Activated CD4-positive, alpha-beta T cell treated with anti-CD3 and anti-CD28 coated beads, Interleukin-2, amount 10 ng/mL, durations not matched to agents 24 days and 14 days (primary cell): ENCODE measurements at places on chromosomes 3 and 15. TPM values are rescaled to one million over a fixed set of nuclear protein-coding genes. Genes with fewer than 3 reads are reported as not detected.

DNA sequence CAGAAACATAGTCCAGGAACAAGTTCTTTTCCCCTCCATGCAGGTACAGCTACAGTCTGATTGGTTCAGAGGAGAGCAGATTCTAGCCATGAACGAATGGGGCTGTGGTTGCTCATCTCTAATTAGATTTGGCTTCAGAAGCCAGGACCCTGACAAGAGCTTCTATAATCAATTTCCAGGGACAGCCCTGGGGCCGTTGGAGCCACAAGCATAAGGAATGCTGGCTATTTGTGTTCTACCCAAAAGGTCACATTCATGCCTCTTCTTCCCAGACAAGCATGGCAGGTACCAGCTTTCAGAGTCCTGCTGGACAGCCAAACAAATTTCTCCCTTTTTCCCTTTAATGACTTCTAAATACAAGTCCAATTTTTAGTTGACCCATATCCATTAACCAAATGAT is 215.5 kb upstream of the LRTM1 start:
- DNase-seq, result no peak
- no peaks in the 10 kb centered on the region for H3K4me1 ChIP-seq
- H3K36me3 ChIP-seq, result no peaks in the 10 kb centered on the region
- H3K27ac ChIP-seq, result no peak overlapping the region
- H3K27me3 ChIP-seq, result no peaks in the 10 kb centered on the region

The AHSG gene
- not detected in 2 replicates for total RNA-seq

DNA sequence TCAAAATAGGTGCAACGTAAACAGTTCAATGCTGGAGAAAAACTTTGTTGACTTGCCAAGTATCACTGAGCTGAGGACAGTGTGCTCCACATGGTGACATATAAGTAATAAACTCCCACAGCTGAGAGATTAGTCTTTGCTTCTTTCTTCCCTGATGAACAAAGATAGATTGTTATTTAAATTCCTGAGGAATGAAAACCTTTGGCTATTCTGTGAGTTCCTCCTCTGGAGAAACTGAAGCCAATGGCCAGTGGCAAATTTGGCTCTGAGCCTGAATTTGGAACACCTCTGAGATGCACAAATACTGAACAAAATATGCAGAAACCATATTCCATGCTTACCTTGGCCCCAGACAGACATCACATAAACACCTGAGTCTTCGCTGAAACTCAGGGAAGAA is 63.3 kb downstream of the RPL22L1 start:
- DNase-seq, result no peak
- H3K4me1 ChIP-seq, result peaks cover under 1% of the 10 kb centered on the region
- H3K27me3 ChIP-seq, result peaks cover 18% of the 10 kb centered on the region
- H3K36me3 ChIP-seq, result no peaks in the 10 kb centered on the region
- no peak overlapping the region for H3K27ac ChIP-seq

The LYZL4 gene
- total RNA-seq, result not detected in 2 replicates

The CCR5 gene
- 1.7 and 2.3 TPM in 2 replicates for total RNA-seq

DNA sequence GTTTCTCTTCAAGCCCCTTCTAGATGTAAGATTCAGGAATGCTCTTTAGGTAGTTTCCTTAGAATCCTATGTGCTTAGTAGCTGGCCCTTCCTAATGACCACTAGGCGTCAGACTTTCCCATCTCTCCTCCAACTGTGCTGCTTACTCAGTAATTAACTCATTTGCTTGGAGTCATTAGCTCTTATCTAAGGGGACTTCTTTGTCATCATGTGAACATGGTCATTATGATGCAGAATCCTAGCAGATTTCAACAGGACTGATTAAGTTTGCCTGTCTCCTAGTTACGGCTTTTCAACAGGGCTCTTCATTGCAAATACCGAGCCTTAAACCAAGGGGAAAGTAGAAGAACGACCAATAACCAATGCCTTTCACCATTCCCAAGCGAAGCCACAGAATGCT is 46.4 kb downstream of the GJD2 start:
- no peaks in the 10 kb centered on the region for H3K4me1 ChIP-seq
- no peaks in the 10 kb centered on the region for H3K36me3 ChIP-seq
- peaks cover 40% of the 10 kb centered on the region for H3K27me3 ChIP-seq
- no peak overlapping the region for H3K4me3 ChIP-seq
